ENCODE measurements at places on chromosomes 5 and 9. TPM values are rescaled to one million over a fixed set of nuclear protein-coding genes. Genes with fewer than 3 reads are reported as not detected.

Gene EGFL7
- total RNA-seq, result 94.9 TPM

Gene GAPT
- total RNA-seq, result 0.16 TPM

Gene LYRM7
- total RNA-seq, result 14.4 TPM

Gene NR4A3
- 11.0 TPM for total RNA-seq

Gene TAL2
- total RNA-seq, result not detected

Gene OR13C8
- total RNA-seq, result not detected

Gene HK3
- total RNA-seq, result 17.5 TPM

DNA sequence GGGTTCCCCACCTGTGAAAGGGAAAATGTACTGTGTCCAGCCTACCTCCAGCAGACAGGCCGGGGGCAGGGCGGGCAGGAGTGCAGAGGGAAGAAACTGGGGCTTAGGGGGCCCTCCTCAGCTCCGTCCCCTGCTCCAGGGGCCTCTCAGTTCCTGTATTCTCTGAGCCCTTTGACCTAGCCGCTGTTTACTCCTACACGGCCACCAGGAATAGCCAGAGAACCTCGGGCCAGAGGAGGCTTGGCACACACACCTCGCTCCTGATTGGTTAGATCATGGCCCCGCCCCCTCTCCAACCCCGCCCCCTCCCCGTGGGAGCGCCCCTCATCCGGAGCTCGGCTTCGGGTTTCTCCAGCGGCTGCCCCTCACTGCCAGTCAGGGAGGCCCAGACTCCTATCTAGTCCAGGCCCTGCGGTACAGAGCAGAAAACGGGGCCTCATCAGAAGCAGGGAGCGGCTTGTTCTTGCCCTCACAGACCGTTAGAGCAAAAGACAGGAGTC is 2.2 kb downstream of the ST6GALNAC6 start:
- H3K27ac ChIP-seq, result peak overlapping the region; percentile 92
- DNase-seq, result peak; percentile 91
- H3K4me1 ChIP-seq, result peaks cover 36% of the 10 kb centered on the region
- H3K36me3 ChIP-seq, result no peaks in the 10 kb centered on the region

GRCh38 chr9:93510041-93510440 is 56.7 kb upstream of the FAM120AOS start:
- DNase-seq, result no peak
- no peak overlapping the region for H3K4me3 ChIP-seq
- H3K27me3 ChIP-seq, result no peaks in the 10 kb centered on the region

DNA sequence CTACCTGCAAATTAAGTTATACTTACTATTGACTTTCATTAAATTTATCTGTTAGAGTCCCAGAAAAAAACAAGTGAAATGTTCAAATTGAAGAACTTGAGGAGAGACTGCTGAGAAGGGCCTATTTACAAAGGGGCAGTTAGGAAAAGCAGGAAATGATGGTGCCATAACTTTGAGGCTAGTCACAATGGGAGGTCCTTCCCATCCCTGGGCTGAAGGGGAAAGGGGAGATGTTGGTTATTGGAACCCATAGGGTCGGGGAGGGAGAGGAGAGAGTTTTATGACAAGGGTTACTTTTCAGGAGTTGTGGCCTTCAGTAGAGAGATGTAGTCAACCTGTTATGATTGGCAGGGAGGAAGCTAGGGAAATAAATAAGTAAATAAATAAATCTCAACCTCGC is 169.1 kb downstream of the DMRT2 start:
- no peaks in the 10 kb centered on the region for H3K27me3 ChIP-seq
- no peak for DNase-seq
- H3K27ac ChIP-seq, result no peak overlapping the region
- H3K36me3 ChIP-seq, result no peaks in the 10 kb centered on the region
- H3K4me3 ChIP-seq, result no peak overlapping the region

DNA sequence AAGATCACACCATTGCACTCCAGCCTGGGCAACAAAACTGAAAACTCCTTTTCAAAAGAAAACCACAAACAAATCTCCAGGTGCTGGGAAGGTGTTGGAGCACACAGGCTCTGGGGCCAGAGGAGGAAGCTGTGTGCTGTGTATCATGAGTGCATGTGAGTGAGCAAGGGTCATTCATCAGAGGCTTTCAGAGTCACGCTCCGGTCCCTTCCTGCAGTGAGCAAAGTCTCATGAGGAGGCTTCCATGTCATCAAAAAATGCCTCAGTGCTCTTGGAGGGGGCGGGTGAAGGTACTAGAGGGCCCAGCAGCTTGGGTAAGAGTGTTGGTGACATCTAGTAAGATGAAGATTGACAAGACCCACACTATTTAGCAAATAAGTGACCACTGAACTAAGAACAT is 48.3 kb upstream of the TESK1 start:
- no peak overlapping the region for H3K27ac ChIP-seq
- H3K4me3 ChIP-seq, result no peak overlapping the region
- H3K4me1 ChIP-seq, result peaks cover 24% of the 10 kb centered on the region
- no peaks in the 10 kb centered on the region for H3K27me3 ChIP-seq
- no peak for DNase-seq

DNA sequence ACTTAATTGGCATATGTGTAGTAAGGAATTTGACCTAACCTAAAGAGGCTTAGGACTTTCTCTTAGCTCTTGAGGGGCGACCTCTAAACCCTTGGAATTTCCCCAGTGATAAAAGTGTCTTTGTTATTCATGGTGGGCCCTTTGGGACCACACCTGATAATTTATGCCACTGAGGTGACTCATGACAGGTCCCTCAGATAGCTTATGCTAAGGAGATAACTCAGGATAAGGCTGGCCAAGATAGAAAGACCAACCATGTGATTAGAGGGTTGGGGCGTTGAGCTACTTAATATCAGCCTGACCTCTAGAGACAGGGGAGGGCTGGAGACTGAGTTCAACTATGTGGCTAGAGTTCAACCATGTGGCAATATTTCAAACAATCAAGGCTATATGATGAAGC is 218.1 kb downstream of the AP3B1 start:
- no peak for DNase-seq
- no peak overlapping the region for H3K4me3 ChIP-seq
- H3K27me3 ChIP-seq, result no peaks in the 10 kb centered on the region
- no peaks in the 10 kb centered on the region for H3K4me1 ChIP-seq
- no peak overlapping the region for H3K27ac ChIP-seq
- H3K36me3 ChIP-seq, result no peaks in the 10 kb centered on the region

DNA sequence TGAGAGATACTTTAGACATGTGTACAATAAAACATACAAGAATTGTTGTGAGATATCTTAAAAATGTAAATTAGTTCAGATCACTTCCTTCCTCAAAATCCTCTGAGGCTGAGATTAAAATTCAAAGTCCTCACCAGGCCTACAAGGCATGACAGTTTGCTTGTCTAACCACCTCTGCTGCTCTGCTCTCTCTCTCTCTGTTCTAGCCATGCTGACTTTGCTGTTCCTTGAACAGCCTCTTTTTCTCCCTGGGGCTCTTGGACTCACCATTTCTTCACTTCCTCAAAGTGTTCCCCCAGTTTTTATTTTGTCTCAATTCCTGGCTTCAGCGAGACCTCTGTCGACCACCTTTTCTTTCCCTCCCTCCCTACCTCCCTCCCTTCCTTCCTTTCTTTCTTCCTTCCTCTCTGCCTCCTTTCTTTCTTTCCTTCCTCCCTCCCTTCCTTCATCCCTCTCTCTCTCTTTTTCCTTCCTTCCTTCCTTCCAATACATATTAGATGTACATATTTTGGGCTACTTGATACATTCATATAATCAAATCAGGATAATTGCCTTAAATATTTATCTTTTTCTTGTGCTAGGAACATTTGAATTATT is 27.0 kb downstream of the CATSPER3 start:
- H3K27ac ChIP-seq, result no peak overlapping the region
- H3K27me3 ChIP-seq, result no peaks in the 10 kb centered on the region
- no peak for DNase-seq
- no peaks in the 10 kb centered on the region for H3K36me3 ChIP-seq

DNA sequence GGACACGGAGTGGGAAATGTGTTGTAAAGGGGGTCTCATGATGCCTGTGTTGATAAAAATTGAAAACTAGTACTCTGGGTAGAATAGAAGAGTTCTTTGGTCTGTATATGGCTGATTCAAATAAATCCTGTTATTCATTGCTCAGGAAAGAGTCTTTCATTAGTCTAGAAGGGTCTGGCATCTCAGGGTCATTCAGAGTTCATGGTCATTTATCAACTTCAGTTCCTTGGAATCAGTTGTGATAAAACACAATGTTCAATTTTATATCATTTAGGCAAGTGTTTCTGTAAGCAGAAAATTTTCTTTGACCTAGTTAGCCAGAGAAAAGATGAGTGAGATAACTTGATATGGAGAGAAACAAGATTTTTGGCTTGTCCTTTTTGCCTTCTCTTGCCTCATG is 36.3 kb downstream of the SPATA31D1 start:
- H3K4me1 ChIP-seq, result no peaks in the 10 kb centered on the region
- no peaks in the 10 kb centered on the region for H3K27me3 ChIP-seq
- no peak for DNase-seq

DNA sequence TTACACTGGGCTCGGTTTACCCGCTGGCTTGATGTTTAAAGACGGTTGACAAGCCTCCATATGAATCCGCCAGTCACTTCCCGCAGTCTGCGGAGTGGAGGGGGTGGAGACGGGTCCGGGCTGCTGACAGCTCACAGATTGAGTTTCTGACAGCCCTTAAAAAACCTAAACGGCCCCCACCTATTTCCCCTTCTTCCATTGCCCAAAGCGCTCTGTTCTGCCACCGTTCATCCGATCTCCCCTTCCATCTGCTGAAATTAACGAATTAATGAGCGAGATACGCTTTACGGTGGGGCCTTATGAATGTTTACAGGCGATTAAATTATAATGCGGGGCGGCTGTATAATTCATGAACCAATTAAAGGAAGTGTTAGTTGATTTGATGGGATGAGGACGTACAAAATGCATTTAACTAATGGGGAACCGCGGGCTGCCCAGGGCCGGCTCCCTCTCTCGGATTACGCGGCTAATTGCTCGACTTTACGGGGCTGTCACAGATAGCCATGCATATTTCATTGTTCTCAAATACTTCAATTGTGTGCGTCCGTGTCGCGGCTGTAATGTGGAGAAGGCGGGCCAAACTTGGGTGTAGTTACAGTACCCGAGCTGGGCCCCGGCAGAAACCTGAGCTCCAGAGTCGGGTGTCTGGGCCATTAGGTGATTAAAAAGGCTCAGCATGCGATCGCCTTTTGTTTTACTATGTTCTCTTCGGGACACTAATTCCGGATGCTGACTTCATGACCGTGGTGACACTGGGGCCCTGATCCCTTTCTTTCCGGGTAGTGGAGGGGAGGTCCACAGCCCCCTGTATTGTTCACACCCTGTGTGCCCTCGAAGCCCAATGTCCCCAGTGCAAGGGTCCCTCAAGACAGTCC is 74.9 kb downstream of the GTF3C4 start:
- no peak for DNase-seq
- H3K4me3 ChIP-seq, result peak overlapping the region; percentile 29
- peaks cover 39% of the 10 kb centered on the region for H3K27me3 ChIP-seq
- no peaks in the 10 kb centered on the region for H3K36me3 ChIP-seq
- H3K27ac ChIP-seq, result no peak overlapping the region
- no peaks in the 10 kb centered on the region for H3K4me1 ChIP-seq

DNA sequence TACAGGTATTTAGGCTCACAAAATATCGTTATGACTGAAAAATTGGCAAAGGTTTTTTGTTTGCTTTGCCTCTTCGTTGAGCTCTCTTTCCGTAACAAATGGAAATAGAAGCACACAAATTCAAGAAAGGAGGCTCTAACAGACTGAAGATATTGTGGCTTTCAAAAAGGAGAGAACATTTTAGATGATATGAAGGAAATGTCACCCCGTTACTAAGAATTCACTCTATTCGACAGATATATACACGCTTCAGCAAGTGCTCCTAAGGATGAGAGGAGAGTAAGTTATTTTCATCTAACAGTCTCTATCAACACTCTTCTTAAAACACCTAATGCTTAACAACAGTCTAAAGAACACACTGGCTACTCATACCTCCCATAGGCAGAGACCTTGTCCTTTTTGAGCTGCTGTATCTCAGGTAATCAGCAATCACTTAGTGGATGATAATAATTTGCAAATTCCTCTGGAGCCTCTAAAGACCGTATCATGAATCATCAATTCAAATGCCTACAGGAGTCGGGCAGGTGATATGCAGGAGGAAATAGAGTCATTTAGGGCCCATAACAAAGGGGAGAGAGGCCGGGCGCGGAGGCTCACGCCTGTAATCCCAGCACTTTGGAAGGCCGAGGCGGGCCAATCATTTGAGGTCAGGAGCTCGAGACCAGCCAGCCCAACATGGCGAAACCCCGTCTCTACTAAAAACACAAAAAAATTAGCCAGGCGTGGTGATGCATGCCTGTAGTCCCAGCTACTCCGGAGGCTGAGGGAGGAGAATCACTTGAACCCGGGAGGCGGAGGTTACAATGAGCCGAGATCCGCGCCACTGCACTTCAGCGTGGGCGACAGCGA is 1.4 kb upstream of the HSDL2 start:
- H3K4me1 ChIP-seq, result peaks cover 20% of the 10 kb centered on the region
- peak overlapping the region; percentile 92 for H3K27ac ChIP-seq
- peak overlapping the region; percentile 47 for H3K4me3 ChIP-seq
- no peaks in the 10 kb centered on the region for H3K27me3 ChIP-seq

DNA sequence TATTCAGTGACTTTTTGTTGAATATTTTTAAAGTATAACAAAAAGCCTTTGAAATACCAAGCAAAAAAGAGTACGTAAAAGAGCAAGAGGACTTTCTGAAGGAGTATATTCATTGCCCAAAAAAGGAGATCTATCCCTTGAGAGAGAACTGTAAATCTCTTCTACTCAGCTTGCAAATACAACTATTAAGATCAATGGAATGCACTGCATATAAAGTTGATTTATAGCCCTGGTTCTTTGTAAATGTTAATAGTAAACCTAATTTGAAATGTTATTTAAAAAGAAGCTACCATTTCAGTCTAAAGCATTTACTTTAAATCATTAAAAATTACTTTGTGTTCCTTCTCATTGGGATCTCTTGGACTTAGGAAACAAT is 168.1 kb downstream of the PDE4D start:
- no peaks in the 10 kb centered on the region for H3K36me3 ChIP-seq
- H3K27ac ChIP-seq, result no peak overlapping the region
- DNase-seq, result no peak
- H3K27me3 ChIP-seq, result no peaks in the 10 kb centered on the region
- H3K4me1 ChIP-seq, result no peaks in the 10 kb centered on the region

DNA sequence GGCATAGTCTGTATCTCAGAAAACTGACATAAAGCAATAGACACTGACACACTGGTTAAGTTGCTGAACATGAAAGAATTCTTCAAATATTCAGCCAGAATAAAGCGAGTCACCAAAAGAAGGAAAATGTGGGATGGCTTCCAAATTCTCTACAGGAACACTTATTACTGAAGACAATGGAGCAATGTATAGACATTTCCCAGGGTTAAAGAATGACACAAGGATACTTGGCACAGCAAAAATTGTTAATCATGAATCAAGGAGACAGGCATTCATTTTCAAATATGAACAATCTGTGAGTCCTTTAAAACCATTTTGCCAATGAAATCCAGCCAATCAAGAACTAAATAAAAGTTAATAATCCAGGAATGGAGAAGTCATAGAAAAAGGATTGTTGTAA is 92.5 kb downstream of the MTX3 start:
- H3K4me1 ChIP-seq, result no peaks in the 10 kb centered on the region
- H3K4me3 ChIP-seq, result no peak overlapping the region
- H3K27ac ChIP-seq, result no peak overlapping the region
- H3K36me3 ChIP-seq, result no peaks in the 10 kb centered on the region
